ENCODE measurements at places on chromosomes 3 and 15.

GRCh38 chr3:177746337-177746933 is 549.2 kb upstream of the TBL1XR1 start:
- DNase-seq: no peak

DNA sequence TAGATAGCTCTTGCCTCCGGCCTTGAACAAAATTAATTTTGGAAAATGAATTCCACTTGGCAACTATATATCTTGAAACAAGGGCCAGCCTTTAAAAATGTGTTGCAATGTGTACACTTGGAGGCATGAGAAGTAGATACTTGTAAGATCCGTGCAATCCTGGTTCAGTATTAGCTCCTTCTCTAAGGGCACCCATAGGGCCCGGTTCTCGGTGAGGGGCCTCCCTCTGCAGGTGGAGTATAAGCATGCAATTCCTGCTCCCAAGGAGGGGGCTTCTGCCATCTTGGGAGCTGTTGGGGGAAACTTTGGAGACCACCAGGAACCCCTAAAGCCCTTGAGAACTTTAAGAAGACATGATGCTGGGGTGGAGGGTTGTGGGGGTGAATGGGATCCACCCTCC is 388.7 kb upstream of the RGMA start:
- no peak for DNase-seq

DNA sequence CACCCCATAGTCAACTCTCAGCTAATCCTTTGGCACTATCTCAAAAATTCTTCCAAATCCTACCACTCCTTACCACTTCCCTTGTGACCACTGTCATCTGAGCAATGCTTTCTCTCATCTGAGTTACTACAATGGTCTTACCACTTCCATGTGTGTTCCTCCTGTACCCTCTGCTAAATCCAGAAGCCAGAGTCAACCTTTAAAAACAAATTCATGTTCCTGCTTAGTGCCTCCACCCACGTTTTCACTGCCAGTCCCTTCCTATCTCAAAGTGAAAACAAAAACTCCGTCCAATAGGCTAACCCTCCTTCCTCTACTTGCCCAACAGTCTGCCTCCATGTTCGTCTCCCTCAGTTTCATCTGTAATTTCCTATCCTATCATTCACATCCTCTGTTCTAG is 109.0 kb downstream of the ADAMTS9 start:
- no peak for DNase-seq

GRCh38 chr3:120081719-120082118 is 12.5 kb downstream of the GSK3B start:
- DNase-seq: no peak

DNA sequence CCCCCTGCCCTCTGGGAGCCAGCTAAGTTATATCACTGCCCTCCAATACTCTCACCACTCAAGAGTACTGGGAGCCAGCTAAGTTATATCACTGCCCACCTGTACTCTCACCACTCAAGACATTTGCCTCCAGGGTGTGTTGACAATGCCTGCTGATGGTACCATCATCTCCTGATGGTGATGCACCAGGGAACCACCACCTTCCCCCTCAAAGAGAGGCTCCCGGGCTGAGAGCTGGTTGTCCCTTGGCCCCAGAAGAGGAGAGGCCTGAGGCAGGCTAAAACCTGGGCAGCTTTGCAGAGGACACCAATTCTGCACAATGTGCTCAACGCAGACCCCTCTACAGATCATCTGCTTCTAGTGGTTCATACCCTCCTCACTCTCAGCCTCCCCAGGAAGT is 7.5 kb upstream of the HAPLN3 start:
- DNase-seq: no peak

- no peak for DNase-seq
Measured at GRCh38 chr15:25504307-25504706, 65.5 kb upstream of the UBE3A start.

GRCh38 chr15:93135997-93136397 is 47.0 kb upstream of the RGMA start:
- DNase-seq: no peak

DNA sequence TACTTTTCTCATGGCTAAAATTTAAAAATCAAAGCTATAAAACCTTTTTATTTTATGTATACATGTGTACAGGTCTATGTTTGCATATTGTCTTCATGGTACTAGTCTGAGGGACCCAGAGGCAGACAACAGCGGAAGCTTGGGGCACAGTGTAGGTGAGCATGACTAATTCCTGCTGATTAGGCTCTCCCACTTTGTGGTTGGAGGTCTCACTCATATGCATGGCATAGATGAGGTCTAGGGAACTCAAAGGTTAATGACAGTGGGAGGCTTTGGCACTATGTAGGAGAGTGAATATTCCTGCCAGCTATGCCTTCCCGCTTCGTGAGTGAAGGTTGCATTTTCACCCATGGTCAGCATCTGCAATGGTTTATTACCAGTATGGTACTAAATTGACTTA is 47.5 kb upstream of the AADACL2 start:
- no peak for DNase-seq

All from GF-D8 (cell line).